ENCODE measurements at places on chromosomes 3 and 15.

- DNase-seq = peak; percentile 52
Observed at GRCh38 chr3:129626744-129627349, 20.4 kb upstream of the PLXND1 start.

DNA sequence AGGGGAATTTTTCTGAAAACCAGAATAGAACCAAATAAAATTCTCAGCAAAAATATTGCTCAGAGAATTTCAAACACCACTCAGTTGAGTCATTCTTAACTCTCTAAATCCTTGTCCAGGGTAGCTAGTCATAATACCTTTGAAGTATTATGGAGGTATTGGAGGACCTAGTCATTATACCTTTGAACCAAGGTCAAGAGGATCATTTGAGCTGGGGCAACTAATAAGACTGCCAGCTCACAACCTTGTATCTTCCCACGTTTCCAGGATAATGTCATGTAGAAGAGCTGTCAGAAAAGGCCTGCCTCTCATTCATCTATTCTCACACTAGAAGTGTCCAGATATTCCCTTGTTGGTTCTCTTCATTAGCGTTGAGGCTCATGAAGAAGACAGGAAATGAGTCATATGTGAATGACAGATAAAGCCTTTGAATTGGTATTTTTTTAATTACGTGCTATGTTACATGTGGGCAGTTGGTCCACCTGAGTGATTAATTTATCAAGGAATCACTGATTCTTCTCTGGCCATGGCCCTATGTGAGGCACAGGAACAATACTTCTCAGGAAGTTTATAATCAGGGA, 48.3 kb downstream of the TOPAZ1 start:
- DNase-seq = no peak

DNA sequence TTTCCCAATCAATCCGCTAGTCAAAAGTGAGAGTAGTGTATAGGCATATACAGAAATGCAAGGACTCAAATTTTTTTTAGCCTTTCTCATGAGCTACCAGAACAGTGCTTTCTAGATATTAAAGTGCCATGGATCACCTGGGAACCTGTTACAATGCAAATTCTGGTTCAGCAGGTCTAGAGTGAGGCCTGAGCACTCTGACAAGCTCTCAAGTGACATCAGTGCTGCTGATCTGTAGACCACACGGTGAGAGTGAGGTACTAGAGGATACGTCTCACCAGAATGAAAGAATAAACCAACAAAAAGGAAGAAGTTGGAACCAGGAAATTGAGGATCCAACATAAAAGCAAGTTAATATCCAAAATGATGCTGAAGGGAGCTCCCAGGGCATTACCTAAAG, 16.0 kb upstream of the PLA2G4D start:
- no peak for DNase-seq

- no peak for DNase-seq
Observed at GRCh38 chr3:157916672-157917071, 189.5 kb downstream of the SHOX2 start.

- no peak for DNase-seq
Observed at GRCh38 chr3:195221876-195222617, 48.9 kb downstream of the XXYLT1 start.

- DNase-seq = no peak
Observed at GRCh38 chr3:180180795-180181194, 144.1 kb upstream of the PEX5L start.

GRCh38 chr3:59996056-59996455, 946.2 kb upstream of the CFAP20DC start:
- no peak for DNase-seq

GRCh38 chr3:128983293-128984069, 10.4 kb downstream of the CFAP92 start:
- no peak for DNase-seq

DNA sequence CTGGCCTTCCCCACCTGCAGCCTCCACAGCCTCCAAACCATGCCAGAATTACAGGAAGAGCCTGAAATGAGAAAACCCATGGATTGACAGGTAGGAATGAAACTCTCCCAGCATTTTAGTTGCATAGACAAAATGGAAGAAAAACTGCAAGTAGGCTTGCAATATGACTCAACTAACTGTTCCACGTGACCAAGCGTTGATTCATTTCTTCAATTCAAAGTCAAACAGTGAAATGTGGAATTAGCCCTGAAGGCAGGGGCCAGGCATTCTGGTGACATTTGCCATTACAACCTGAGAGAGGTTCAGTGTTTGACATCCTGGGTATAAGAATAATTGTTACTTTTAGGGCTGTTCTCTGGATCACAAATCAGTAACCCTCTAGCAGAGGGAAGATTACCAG, 676.5 kb upstream of the CFAP20DC start:
- DNase-seq = no peak

DNA sequence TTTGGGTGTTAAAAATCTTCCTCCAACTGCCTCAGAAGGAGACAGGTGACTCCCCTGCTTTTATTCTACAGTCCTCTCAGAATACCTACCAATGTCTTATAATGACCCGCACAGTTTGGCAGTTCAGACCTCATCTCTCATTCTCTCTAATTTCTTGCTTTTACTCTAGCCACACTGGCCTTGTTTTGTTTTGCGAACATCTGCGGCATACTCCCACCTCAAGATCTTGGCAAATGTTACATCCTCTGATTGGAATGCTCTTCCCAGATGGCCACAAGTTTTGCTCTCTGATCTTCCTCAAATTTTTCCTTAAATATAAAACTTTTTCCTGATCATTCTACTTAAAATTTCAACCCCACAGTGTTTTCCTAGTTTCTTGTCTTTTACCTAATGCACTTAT, 94.1 kb downstream of the PLSCR2 start:
- no peak for DNase-seq

DNA sequence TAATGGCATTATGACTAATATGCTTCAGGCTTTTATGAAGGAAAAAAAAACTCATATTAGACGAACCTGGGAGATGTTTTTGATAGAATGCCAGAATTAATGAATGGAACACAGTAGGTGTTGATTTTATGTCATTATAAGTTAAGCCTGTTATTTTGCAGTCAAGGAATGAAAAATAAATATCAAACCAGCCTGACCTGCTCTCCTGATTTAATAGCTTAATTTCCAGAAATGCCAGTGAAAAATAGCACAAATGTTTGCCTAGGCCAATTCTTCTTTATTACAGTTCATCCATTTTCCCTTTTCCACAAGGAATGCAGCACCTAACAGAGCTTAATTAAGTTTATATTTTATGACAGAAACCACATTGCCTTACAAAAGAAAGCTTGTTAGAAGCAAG, 292.0 kb downstream of the TBL1XR1 start:
- no peak for DNase-seq

DNA sequence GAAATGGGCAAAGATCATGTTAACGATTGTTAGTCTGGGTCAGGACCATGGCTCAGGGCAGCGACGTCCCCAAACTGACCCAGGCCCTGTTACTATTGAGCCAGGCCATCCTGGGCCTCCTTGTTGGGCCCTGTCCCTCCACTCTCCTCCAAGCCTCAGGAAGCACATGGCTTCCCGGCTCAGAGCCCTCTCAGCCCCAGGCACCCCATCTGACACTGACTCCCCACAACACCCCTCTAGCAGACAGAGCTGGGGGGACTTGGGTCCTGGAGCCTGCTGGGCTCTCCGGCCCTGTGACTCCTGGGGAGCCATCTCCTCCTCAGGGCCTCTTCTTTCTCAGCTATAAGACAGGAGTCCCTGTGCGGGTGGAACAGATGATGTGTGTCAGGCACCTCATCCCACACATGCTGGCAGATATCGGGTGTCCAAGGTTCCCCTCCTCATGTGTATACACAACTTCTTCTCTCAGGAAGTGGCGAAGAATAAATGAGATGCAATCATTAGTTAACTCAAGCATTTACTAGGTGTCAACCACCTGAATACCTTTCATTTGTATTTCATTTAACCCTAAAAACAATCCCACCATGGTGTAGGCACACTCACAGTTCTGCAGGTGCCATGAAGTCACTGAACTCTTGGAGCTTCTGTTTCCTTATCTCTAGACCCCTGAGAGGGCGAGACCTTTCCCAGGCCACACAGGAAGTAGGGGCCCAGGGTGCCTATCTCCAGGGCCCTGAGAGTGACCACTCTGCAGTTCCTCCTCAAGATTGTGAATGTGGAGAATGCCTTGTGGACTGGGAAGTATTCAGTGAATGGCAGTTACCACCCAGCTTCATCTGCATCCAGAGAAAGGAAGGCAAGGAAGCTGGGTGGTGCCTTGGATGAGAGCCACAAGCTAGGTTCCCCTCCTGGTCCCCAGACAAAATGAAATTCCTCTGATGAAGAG, 282.5 kb upstream of the TLE3 start:
- no peak for DNase-seq

- no peak for DNase-seq
Observed at GRCh38 chr3:176562331-176562730, 635.0 kb downstream of the TBL1XR1 start.

DNA sequence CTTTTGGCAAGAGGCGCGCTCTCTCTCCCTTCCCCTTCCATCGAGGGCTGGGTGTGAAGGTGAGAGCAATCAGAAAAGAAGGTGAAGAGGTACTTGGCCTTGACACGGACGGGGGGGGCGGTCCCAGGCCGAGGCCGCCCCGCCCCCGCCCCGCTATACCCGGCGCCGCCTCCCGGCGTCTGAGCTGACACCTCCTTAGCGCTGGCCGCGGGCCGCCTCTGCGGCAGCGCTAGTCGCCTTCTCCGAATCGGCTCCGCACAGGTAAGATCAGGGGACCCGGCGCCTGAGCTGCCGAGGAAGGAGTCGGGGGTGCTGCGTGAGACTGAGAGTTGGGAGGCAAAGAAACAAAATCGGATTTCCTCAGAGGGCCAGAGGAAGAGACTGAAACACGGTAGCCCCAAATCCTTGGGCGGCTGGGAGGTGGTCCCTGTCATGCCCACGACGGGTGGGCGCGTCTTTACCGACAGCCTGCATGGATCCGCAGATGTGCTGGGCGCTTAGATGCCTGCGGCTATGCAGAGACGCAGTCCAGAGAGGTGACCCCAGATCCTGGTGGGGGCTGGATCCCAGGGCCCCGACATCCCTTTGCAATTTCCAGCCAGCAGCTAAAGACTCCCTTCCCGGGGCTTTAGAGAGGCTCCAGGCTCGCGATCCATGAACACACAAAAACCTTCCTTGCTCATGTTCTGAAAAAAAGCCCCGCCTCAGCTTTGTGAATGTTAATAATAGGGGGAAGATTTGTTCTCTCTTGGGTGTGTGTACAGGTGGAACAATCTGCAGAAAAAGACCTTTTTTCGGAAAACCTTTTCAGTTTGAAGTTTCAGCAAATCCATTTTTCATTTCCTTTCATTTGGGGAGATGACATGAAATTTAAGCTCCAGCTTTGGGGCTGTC, at the start of gene ENTPD3:
Gene ENTPD3, plus strand, starts transcription at position 184 of the 894 bp plus-strand sequence. CDS start 874 bp downstream, outside the sequence.
- DNase-seq = no peak

- no peak for DNase-seq
Observed at GRCh38 chr3:85474241-85474640, 515.5 kb downstream of the CADM2 start.

- no peak for DNase-seq
Observed at GRCh38 chr15:100311154-100311625, 30.6 kb downstream of the ADAMTS17 start.

GRCh38 chr3:182092662-182093262, 381.0 kb downstream of the SOX2 start:
- no peak for DNase-seq

DNA sequence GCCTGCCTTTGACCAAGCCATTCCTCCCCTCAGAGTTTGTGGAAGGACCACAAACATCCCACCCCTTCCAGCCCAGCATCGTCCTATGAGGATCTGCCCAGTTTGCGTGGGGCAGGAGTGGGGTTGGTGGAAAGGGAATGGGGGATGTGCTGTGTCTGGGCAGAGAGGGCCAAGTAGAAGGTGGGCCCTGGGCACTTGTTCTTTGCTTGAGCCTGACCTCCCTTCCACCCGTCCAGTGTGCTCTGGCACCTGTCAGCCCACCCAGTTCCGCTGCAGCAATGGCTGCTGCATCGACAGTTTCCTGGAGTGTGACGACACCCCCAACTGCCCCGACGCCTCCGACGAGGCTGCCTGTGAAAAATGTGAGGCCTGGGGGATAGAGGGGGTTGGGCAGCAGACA, 10.3 kb downstream of the SPINT1 start:
- no peak for DNase-seq

- no peak for DNase-seq
Observed at GRCh38 chr3:100131241-100131640, 16.9 kb upstream of the FILIP1L start.

GRCh38 chr3:194492001-194492400, 5.2 kb upstream of the ATP13A3 start:
- no peak for DNase-seq

GRCh38 chr3:43892061-43892460, 201.3 kb downstream of the ABHD5 start:
- no peak for DNase-seq

- no peak for DNase-seq
Observed at GRCh38 chr15:70493787-70494516, 269.4 kb downstream of the UACA start.

DNA sequence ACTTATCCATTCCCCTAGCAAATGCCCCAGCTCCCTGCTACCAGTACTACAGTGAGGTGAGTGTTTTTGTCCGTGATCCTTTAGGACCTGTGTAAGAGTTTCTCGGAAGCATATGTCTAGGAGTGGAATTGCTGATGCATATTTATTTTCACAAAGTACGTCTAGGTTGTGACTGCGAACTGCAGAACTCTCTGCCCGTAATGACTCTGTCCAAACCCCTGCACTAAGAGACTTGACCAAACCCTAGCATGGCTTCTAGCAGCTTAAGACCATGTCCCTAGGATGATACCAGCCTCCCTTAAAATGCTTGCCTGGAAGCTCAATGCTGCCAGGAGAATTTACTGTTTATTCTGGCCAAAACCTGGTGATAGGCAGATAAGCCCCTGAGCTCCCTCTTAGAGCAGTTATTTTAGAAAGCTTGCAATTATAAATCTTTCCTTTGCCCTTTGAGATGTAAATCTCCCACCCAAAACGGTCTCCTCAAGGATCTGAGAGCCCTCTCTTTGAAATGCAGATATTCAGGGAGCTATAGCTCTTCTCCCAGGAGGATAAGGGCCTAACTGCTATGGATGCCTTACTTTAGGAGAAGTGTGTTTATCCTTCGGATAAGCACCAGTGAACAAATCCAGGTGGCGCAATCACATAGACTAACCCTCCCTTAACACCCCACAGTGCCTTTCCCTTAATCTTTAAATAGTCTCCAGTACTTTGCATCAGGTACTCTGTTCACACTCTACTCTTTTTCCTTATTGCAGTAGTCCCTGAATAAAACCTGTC, 14.7 kb upstream of the CA12 start:
- DNase-seq = no peak

GRCh38 chr15:78695046-78695671, 54.1 kb upstream of the CHRNB4 start:
- DNase-seq = no peak

GRCh38 chr3:170419557-170420087, 954 bp downstream of the CLDN11 start:
- DNase-seq = no peak

DNA sequence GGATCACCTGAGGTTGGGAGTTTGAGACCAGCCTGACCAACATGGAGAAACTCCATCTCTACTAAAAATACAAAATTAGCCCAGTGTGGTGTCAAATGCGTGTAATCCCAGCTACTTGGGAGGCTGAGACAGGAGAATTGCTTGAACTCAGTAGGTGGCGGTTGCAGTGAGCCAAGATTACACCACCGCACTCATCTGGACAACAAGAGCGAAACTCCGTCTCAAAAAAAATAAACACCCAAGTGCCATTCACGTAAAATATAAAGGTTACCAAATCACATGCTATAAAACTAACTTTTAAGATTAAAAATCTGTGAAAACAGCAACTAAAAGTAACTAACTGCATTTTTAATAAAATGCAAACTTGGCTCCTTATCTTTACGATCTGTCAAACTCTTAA, 8.9 kb downstream of the TRIM59 start:
- no peak for DNase-seq

- DNase-seq = no peak
Observed at GRCh38 chr3:53193466-53194209, 32.6 kb downstream of the PRKCD start.

GRCh38 chr3:56361731-56362130, 106.5 kb downstream of the ERC2 start:
- no peak for DNase-seq
